ENCODE measurements at places on chromosomes 1 and 21.

DNA sequence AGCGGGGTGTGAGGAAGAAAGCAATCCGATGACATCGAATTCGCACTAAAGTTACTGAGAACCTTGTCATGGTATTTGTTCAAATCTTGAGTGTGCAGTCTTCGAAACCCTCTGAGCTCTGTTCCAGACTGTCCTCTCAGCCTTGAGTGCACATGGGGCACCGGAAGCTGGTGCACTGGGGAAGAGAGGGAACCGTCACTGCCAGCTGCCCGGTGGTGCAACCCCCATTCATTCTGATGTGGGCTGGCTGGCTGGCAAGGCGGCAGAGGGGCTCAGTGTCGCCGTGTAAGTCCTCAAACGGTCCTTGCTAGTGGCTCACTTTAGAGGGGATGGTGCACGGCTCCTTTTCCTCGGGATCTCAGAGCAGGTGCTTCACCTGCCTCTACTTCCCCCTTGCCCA is 137.4 kb downstream of the KIF26B start:
- DNase-seq: no peak

- no peak for DNase-seq
These were observed 623.9 kb upstream of the PKN2 start for GRCh38 chr1:88060112-88060673.

DNA sequence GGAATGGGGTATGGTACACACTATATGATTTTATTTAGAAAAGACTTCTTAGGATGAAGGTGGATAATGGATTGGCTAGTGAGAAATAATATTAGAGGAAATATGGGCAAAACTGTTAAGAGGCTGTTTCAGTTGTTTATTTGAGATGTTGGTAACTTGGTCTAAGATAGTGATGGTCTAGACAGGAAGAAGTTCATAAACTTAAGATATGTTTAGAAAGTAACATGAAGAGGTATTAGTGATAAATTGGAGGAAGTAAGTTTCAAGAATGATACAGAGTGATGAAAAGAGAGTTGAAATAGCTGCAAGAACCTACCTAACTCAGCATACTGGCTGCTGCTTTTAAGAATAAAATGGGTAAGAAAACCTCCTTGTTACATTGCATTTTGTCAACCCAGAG is 9.2 kb upstream of the PTPRC start:
- no peak for DNase-seq

- no peak for DNase-seq
These were observed 6.3 kb upstream of the CD247 start for GRCh38 chr1:167524651-167525050.

DNA sequence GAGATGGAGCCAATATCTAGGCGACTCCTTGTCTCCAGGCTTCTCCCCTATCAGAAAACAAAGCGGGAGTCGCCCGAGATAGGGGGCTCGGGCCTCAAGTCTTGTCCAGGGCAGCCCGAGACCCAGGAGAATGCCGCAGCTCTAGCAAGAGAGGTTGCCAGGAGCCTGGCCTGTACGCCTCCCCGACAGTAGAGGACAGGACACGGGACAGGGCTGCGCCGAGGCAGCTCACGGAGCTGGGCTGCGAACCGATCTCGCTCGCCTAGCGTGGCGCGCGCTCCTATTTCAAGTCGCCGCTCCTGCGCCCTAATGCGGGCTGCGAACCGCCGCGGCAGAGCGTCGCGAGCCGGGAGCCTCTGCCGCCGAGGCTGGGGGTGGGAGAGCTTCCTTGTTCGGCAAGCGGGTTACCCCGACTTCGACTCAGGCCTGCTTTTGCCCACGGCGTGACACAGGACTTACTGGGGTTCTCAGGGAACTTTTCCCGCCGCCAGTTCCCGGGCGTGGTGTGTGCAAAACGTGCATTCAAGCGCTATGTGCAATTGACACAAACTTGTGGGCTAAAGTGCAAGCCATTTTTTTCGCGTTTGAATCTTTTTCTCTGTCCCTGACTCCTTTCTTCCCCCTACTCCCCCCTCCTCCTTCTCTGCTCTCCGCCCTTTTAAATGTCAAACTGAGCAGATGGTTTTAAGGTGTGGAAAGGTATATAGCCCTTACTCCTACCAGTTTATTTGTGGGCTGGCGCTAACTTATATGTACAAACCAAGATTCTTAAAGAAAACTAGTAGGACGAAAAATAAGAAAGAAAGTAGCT is 2.4 kb upstream of the PROX1 start:
- no peak for DNase-seq

DNA sequence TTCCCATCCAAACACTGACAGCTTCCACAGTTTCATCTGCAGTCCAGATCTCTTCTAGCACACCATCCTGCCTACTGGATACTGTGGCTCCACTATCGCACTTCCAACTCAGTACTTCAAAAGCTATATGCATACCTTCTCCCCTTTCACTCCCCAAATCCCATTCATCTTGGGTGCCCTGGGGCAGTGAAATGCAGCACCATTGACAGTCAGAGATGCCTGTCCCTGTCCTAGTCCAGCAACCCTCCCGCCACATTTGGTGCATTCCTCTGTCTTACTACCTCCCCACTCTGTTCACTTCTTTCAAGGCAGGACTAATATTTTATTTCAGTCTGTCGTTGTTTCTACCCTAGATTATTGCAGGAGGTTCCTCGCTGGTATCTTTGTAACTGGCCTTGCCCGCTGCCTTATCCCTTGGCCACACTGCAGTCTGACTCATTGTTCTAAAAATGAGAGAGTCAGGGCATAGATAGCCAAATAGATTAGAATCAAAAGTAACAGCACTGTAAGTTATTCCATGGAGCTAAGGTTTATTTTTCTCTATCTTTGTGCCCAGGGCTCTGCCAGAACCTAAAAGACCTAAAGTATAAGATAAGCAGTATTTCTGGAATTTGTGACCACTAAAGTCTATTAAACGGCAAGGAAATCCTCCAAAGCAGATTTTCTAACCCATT is 96.7 kb downstream of the ESRRG start:
- DNase-seq: no peak

DNA sequence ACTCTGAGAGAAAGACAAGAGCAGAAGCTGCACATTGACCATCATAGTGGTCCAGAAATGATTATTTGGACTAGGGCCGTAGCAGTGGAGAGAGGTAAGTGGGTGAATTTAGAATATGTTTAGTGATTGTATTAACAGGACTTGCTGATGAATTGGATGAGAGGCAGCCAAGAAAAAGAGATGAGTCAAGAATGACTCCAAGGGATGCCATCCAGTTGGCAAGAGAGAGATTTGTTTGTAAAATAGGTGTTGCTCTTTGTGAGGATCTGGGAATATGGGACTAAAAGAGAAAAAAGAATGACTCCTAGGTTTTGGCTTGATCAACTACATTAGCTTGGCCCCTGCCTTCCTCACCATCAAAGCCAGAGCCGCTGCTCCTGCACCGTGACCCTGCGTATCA is 54.2 kb upstream of the ARTN start:
- no peak for DNase-seq

DNA sequence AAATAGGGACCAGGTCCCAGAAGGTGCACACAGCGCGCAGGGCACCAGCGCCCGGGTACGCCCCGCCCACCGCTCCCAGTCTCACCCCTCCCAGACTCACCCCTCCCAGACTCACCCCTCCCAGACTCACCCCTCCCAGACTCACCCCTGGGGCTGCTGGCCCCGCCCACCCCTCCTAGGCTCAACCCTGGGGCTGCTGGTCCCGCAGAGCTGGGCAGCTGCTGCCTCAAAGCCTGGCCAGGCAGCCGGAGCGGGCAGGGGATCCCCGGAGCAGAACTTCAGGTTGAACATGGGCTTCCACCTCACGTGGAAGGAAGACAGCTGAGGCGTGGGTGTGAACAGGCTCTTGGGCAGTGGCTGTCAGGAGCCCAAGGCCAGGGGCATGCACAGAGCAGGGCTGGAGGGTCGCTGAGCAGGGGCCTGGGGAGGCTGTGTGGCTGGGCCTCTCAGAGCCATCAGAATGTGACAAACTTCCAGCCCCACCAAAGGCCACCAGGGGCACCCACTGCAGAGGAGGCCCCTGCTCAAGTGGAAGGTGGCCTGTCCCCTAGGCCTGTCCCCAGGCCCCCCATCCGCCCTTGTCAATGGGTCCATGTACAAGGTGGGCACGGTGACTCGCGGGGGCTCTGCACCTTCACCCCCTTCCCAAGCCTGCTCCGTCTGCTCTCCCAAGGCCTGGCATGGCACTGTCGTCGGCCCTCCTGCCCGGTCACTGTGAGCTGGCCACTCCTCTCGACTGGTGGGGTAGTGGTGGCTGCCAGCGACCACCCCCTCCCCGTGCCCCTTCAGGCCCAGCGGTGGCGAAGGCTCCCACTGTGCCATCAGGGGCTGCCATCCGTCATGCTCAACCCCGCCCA is 20.4 kb upstream of the SUMO3 start:
- DNase-seq: no peak

DNA sequence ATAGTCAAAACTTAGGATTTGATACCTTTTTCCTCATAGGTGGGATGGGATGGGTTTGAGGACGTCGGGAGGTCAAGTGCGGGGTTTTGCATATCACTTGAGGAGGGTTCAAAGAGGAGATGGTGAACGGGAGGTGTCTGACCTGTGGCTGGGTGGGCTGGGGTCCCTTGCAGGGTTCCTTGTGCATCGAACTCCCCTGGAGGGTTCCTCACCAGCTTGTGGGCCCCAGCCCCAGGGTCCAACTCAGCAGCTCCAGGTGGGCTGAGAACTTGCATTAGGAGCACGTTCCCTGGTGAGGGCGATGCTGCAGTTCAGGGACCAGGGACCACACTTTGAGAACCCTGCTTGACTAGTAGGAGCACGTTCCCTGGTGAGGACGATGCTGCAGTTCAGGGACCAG is 23.2 kb downstream of the TRPM2 start:
- no peak for DNase-seq

- DNase-seq: no peak
These were observed 7.2 kb upstream of the CLCA1 start for GRCh38 chr1:86461482-86461881.

GRCh38 chr1:184624626-184625025 is 130.0 kb downstream of the EDEM3 start:
- no peak for DNase-seq

GRCh38 chr1:225919906-225920305 is 4.1 kb downstream of the PYCR2 start:
- no peak for DNase-seq

DNA sequence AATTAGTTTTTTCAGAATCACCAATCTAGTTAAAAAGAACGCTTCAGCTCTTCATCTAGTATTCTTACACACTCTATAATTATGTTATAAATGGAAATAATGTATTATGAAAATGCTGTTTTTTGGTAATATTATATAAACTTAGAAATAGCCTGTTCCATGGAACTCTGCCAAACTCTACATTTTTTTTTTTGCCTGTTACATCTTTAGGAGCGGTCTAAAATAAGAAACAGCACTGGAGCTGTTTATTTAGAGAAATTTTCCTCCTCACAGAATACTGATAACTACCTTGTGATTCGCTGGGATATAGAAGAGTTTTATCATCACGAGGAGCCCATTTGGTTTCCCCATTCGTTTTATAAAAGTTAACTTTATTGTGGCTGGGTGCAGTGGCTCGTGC is 58.5 kb downstream of the PKN2 start:
- no peak for DNase-seq

DNA sequence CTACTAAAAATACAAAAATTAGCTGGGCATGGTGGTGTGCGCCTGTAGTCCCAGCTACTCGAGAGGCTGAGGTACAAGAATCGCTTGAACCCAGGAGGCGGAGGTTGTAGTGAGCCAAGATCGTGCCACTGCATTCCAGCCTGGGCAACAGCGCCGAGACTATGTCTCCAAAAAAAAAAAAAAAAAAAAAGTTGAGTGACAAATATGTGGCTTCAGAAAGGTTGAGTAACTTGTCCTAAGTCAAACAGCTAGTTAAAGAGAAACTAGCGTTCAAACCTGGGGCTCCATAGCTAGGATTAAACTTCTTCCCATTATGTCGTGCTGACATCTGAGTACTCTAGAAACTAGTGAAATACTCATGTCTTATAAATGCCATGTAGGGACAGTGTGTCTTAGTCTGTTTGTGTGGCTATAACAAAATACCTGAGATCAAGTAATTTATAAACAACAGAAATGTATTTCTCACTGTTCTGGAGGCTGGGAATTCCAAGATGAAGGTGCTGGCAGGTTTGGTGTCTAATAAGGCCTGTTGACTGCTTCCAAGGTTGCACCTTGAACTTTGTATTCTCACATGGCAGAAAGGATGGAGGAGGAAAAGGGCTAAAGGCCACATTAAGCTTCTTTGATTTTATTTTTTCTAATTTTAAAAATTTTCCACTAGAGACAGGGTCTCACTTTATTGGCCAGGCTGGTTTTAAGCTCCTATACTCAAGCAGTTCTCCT is 12.0 kb downstream of the AK4 start:
- no peak for DNase-seq

DNA sequence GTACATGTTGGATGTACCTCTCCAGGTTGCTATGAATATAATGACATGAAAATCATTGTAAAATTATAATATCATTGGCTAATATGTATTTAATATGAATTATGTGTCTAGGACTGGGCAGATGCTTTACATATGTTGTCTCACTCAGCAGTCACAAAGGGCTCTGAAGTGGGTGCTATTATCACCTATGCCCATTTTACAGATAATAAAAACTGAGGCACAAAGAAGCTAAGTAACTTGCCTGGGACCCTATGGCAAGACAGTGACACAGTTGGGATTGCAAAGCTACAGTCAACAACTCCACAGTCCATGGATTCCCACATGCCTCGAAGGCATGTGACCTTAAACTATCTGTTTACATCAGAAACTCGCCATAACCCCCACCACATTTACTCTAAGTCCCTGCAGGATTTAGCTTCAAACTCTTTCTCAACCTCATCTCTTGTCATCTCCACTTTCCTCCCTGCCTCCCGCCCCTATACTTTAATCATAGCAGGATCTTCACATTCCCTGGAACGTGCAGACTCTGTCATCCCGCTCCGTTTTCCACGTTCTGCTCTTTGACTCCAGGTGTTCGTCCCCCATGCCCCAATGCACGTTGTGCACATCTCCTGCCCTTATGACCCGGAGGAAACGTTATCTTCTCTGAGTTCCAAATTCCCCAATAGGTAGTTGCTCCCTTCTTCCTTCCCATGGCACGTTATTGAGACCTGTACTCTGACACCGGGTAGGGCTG is 143.0 kb upstream of the NRIP1 start:
- no peak for DNase-seq

DNA sequence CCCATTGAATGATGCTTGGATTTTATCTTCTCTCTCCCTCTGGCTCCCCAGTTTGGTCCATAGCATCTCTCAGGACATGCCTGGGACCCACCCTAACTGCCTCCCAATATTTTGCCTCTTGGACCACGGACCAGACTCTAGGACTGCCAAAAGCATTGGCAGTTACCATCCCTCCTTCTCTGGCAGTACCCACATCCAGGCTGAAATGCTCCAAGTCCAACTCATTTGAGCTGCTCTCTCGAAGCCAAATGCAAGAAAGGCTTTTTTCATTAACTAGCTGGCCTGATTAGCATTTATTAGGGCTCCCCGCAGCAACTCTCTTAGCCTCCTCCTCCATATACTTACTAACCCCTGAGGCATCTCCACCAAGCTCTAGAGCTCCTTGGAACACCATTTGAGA is 140.0 kb upstream of the GRIK3 start:
- DNase-seq: no peak

- no peak for DNase-seq
These were observed 49.6 kb upstream of the PSMG1 start for GRCh38 chr21:39232861-39233291.

- no peak for DNase-seq
These were observed 21.3 kb downstream of the KIAA0040 start for GRCh38 chr1:175171036-175171913.

- DNase-seq: no peak
These were observed 18.3 kb downstream of the CAPN2 start for GRCh38 chr1:223730479-223731132.
